AML-193 (cell line): ENCODE measurements at places on chromosomes 1 and 21.

GRCh38 chr1:19563324-19564097 is 78.2 kb upstream of the CAPZB start:
- no peak for DNase-seq

GRCh38 chr1:69952676-69953075 is 252.7 kb downstream of the LRRC40 start:
- no peak for DNase-seq

DNA sequence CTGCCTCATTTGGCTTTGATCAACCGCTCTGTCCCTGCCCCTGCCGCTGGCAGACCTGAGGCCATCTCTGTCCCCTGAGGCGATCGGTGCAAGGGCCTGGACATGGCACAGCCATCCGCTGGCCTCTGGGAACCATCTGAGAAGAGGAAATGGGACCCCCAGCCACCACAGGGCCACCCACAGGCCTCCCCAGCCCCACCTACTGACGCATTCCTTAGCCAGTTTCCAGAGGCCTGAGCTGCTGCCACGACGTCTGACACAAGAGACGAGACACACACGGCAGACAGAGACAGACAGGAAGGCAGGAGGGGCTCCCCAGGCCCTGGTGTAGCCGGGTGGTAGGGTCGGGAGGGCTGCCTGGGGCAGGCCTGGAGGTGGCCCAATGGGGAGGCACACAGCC is 37.3 kb upstream of the EDN2 start:
- no peak for DNase-seq

DNA sequence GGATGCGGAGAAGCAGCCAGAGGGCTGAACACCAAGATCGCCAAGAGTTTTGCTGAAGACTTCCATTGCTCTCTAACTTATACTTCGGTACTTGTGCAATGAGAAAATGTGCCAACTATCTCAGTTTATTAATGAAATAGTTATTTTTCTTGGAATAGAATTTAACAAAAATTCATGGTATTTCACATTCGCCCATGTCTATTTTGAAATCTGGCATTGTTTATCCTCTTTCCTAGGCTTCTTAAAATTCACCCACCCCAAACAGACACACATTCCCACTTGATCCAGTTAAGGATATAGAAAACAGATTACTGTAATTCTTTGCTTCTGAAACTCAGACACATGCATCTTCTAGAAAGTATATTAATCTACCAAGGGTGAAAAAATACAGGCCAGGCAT is 56.3 kb upstream of the ADAMTS5 start:
- no peak for DNase-seq

DNA sequence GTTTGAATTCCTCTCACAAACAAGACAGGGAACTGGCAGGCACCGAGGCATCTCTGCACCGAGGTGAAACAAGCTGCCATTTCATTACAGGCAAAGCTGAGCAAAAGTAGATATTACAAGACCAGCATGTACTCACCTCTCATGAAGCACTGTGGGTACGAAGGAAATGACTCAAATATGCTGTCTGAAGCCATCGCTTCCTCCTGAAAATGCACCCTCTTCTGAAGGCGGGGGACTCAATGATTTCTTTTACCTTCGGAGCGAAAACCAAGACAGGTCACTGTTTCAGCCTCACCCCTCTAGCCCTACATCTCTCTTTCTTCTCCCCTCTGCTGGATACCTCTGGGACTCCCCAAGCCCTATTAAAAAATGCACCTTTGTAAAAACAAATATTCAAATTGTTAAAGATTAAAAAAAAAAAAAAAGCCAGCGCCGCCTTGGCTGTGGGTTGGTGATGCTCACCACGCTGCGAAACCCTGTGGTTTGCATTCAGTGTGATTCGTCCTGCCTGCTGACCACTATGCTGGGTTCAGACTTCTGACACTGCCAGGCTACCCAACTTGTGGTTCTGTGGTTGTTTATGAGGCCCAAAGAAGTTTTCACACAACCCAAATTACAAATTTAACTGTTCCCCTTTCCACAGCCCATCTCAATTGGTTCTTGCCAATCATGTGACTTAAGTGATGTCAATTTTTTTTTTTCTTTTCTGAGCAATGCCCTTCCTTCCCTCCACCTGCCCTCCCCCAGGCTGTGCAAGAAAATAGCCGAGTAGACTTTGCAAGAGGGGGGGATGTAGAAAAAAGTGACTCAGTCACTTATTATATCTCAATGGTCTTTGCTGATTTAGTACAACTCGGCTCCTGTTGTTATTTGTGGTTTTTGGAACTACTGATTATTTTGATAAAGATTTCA is at the start of gene RUNX1:
TSS of gene RUNX1 (minus strand) at position 597 of the 912 bp plus-strand sequence.
- DNase-seq = peak; percentile 96

GRCh38 chr1:239636347-239636746 is 250.0 kb downstream of the CHRM3 start:
- DNase-seq = no peak

DNA sequence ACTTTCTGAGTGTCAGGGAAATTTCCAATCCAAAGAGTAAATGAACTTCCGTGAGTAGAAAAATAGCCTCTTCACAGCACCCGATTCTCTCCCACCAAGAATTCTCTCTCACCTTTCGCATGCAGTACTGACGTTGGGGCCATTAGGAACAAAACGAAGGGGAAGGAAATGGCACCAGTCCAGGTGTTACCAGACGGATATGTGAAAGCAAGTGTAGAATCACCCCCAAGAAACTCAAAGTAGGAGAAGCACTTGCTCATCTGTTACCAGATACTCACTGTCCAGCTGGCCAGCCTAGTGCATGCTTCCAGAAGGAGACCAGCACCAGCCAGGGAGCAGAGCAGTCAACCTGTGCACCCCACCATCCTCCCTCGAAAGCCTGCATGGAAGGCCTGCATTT is 55.1 kb downstream of the ITPKB start:
- no peak for DNase-seq

DNA sequence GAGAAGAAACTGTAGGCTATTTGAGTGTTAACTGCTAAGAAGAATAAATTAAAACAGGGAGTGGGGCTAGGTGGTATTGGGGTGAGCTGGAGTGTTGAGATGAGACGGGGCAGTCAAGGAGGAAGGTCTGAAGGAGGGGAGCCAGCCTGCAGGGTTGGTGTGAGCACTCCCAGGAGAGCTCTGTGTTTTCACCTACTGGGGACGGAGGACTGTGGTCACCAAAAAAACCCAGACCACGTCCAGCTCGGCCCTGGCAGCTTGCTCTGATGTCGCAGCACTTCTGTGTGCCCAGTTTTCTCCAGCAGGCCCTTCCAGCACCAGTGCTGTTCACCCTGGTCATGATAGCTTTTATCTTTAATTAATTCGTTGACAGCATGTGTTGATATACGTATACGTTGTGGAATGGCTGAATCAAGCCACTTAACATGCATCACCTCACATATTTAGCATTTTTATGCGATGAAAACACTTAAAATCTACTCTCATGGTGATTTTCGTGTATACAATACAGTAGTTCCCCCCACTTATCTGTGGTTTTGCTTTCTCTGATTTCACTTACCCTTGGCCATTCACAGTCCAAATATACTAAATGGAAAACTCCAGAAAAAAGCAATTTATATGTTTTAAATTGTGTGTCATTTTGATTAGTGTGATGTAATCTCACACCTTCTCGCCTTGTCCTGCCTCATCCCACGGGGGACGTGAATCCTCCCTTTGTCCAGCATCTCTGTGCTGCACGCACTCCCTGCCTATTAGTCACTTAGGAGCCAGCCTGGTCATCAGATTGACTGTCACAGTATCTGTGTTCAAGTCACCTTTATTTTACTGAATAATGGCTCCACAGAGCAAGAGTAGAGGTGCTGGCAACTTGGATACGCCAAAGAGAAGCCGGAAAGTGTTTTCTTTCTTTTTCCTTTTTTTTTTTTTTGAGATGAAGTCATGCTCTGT is 12.3 kb downstream of the FAM3B start:
- DNase-seq = no peak

DNA sequence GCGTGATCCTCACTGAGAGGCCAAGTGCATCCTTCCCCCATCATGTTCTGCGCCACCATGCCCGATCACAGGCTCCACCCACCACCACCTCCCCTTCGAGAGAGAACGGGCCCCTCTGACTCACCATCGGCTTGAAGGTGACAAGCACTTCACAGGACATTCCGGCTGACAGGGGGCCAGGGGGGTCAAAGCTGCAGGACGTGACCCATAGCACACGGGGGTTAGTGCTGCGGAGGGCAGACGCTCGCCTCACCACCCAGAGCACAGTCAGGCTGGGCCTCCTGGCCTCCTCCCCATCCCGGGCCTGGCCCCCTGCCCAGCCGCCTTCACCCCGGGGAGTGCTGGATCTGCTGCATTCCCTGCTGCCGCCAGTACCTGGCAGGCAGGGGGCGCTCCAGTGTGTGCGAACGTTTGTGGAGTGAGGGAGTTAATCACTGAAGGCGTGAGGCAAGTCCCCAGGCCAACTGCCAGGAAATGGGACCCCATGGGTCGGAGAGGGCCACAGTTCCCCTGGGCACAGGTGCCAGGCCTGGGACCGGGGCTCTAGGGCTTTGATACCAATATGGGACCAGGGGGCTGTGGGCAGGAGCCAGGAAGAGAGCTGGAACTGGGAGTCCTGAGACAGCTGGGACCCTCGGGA is 40.9 kb upstream of the TMEM52 start:
- DNase-seq = peak; percentile 58

GRCh38 chr1:61079898-61080336 is 2.4 kb upstream of the NFIA start:
- DNase-seq = no peak

GRCh38 chr1:118151312-118151937 is 33.6 kb downstream of the SPAG17 start:
- peak; percentile 16 for DNase-seq

DNA sequence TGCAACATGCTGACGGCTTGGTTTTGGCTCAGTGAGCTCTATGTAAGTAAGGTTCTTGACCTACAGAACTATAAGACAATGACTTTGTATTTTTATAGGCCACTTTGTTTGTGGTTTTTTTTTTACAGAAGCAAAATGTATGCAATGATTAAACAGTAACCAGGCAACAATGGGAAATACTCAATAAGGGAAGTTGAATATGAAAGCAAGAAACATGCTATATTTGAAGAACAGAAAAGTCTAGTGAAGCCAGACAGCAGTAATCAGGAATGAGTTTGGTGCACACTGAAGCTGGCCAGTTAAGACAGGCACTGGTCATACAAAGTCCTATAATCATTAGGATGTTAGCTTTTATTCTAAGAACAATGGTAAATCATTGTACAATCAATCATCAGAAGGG is 1926.8 kb downstream of the NCAM2 start:
- no peak for DNase-seq

DNA sequence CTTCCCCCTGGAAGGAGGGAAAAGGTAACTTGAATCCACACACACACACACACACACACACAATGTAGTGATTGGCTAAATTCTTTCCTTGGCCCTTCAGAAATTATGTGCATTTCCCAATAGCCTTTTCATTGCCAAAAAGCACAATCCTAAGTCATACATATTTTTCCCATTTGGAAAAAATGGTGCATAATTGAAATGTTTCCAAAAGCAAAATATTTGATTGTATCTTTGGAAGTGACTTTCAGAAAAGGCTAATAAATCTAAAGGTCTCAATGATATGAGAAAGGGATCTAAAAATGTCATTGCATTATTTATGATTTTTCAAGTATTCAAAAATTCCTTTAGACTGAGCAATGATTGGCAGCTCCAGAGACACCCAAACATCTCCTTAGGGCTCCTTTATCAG is 43.5 kb upstream of the NEK7 start:
- no peak for DNase-seq

DNA sequence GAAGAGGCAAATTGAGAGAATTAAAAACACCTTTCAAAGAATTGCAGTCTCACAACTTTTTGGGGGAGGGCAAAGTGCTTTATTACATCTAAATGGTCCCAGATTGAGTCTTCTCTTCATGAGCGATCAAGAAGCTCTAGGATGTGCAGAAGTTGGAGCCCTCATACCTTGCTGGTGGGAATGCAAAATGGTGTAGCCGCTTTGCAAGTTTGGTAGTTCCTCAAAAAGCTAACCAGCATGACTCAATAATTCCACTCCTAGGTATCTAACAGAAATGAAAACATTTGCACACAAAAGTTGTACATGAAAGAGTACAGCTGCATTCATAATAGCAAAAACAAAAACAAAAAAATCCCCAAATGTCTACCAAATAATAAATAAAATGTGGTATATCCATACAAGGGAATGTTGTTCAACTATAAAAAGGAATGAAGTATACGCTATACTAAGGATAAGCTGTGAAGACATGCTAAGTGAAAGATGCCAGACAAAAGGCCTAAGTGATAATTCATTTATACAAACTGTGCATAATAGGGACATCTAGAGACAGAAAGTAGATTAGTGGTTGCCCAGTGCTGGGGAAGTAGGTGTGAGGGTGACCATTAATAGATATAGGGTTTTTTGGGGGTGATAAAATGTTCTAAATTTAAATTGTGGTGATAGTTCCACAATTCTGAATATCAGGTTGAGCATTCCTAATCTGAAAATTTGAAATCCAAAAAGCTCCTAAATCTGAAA is 55.2 kb downstream of the SELENOF start:
- DNase-seq = peak; percentile 13

DNA sequence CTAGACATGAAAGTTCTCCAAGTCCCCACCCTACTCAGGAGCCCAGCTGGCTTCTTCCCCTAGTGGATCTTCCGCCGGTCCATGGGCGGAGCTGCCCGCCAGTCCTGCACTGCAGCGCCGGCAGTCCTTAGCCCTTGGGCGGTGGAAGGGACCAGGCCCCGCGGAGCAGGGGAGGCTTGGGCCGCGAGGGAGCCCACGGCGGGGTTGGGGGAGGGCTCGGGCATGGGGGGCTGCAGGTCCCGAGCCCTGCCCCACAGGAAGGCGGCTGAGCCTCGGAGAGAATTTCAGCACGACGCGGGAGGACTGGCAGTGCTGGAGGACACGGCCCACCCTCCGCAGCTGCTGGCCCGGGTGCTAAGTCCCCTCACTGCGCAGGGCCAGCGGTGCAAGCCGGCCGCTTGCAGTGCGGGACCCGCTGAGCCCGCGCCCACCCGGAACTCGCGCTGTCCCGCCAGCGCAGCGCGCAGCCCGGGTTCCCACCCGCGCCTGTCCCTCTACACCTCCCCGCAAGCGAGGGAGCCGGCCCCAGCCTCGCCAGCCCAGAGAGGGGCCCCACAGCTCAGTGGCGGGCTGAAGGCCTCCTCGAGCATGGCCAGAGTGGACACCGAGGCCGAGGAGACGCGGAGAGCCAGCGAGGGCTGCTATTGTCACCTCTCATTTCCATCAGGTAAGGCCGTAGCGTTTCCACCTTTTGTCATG is 1398.6 kb downstream of the MRPL39 start:
- no peak for DNase-seq

GRCh38 chr1:230144010-230144614 is 77.1 kb downstream of the GALNT2 start:
- no peak for DNase-seq
